ENCODE measurements at places on chromosomes 4 and X.

- no peak for DNase-seq
Observed at GRCh38 chr4:183038436-183038835, 60.6 kb upstream of the WWC2 start.

DNA sequence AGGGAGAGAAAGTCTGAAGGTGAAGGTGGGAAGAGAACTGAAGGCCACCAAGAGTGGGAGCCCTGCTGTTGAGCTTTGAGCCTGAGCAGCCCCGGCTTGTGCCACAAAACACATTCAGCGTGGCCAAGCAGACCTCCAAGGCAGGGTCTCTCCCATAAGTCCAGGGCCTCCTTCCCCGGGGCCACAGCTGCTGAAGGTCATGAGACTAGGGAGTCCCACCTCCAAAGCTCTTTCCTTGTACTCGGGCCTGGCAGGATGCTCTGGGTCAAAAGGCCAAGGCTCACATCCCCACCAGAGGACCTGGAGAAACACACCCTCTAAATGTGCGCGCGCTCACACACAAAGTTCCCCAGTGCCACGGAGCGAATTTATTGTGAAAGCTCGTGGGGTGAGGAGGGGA lies 3.5 kb upstream of the ARHGAP4 start:
- no peak for DNase-seq

DNA sequence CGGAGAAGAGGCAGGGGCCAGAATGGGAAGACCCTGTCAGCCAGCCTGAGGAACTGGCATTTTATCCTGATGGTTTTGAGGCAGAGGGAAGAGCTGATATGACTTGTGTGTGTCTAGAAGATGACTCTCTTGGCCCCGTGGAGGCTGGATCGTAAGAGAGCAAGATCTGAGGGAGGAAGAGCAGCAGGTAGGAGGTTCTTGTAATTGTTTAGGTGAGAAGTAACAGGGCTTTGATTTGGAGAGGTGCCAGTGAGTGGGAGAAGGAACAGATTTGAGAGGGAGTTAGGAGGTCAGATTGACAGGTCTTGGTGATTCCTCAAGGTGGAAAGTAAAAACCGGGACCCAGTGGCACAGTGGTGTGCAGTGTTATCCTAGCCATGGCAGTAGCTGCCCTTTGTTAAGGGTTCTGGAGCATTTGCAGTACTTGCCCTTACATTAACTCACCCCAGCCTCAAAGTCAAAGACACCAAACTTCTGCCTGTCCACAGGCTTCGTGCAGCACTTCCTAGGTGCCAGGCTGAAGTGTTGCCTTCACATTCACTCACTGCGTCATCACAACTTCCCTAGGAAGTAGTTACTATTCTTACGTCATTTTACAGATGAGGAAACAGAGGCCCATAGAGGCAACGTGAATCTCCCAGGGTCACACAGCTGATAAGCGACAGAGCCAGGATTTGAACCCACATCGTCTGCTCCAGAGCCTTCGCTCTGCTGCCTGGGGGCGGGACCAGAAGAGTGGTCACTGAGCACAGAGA lies 23.7 kb downstream of the RTL5 start:
- no peak for DNase-seq

- no peak for DNase-seq
Observed at GRCh38 chrX:44708470-44708869, 135.4 kb upstream of the DUSP21 start.

GRCh38 chr4:184807797-184808712 lies 17.7 kb downstream of the ACSL1 start:
- DNase-seq: no peak

DNA sequence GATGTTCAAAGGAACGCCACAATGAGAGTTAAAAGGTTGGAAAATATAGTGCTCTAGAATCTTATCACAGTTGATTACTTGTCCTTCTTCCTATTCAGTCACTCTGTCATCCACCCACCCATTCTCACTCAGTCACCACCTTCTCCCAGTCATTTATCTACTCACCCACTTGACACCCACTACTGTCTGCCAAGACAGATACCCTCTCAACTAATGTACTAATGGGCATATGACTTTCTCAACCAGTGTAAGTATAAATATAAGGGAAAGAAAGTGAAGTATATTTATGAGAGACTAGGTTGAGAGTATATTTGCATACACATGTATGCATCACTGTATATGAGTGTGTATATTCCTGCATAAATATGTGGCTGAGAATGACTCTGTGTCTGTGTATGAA lies 20.0 kb downstream of the MID2 start:
- DNase-seq: no peak

DNA sequence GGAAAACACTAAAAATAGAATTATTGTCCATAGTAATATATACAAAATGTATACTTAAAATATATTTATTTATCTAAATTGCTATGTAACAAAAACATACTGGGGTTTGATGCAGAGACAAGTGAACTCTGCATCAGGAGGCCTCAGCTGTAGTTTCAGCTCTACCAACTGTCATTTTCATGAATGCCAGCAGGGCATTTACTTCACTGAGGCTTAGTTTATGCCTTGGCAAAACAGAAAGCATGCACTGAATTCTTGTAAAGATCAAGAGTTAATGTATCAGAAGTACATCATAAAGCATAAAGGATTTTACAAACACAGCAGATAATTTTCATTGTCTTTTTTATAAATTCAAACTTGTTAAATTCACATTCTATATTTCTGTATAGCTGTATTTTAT lies 577.0 kb downstream of the C4orf33 start:
- no peak for DNase-seq

DNA sequence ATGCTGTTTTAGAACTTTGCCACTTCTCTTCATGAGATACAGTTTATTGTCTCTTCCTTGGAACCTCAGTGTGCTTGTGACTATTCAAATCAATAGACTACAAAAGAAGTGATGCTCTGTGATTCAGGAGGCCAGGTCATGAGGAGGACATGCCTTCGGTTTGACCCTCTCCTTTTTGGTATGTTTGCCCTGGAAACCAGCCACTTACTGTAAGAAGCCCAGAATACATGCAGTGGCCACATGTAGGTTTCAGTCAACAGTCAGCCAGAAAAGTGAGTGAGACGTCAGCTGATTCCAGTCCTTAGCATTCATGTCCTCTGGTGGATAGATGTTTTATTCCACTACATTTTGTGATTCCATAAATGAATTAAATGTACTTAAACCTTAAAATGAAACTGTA lies 328.7 kb downstream of the PCDH18 start:
- DNase-seq: no peak

GRCh38 chr4:80878218-80878617 lies 152.3 kb upstream of the BMP3 start:
- no peak for DNase-seq

Data from posterior vena cava (tissue), 2 donors.